ENCODE measurements at places on chromosomes 16 and 17. TPM values are rescaled to one million over a fixed set of nuclear protein-coding genes. Genes with fewer than 3 reads are reported as not detected.

GRCh38 chr16:73101568-73101967 is 53.6 kb upstream of the ZFHX3 start:
- H3K4me1 ChIP-seq, result no peaks in the 10 kb centered on the region

DNA sequence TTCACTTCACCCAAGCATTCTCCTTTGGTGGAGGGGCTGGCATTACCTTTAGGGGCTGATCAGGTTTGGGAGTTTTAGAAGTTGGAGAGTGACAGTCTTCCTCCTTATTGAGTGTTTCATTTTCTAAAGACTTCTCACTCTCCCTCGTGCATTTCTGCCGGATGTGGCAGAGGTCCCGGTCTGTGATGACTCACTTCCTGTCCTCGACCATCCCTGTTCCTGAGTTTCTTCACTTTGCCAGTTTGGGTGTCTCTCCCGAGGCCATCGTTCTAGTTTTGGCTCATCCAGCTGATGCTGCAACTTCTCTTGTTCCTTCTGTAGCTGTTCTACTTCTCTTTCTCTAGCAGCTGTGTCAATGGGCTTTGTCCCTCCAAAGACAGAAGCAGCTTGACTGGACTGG is 104.3 kb downstream of the PHKB start:
- H3K27me3 ChIP-seq, result no peaks in the 10 kb centered on the region
- H3K4me1 ChIP-seq, result no peaks in the 10 kb centered on the region
- peak overlapping the region; percentile 34 for H3K27ac ChIP-seq
- H3K4me3 ChIP-seq, result no peak overlapping the region
- H3K36me3 ChIP-seq, result peaks cover 17% of the 10 kb centered on the region

- no peak overlapping the region for H3K27ac ChIP-seq
- H3K36me3 ChIP-seq, result no peaks in the 10 kb centered on the region
- peaks cover 6% of the 10 kb centered on the region for H3K4me1 ChIP-seq
- no peak overlapping the region for H3K4me3 ChIP-seq
These were observed 202.0 kb downstream of the C16orf78 start for GRCh38 chr16:49575346-49576172.

DNA sequence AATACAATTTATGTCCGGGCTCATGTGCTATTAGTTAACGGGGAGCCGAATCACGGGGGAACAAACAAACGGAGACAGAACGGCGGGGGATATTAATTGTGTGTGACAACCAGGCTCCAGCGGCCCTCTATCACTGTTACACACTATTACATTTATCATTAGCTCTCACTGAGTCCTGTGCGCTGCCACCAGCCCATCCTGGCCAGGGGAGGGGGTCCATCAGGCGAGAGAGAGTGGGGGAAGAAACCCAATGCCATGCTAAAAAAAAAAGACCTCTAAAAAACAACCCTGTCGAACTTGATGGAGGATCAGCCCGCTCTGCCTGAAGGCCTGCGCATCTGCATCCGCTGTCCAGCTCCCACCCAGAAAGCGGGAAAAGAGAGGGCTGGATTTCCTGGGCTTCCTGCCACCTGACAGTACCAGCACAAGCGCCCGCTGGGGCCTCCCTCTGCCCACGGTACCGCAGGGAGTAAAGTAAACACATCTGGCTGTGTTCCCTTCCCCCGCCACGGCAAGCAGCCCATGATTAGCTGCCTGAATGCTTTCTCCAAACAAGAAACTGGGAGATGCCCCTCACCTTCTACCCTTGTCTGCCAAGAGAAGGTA is 41.7 kb downstream of the PIPOX start:
- H3K27me3 ChIP-seq, result no peaks in the 10 kb centered on the region
- peak; percentile 40 for DNase-seq
- no peak overlapping the region for H3K27ac ChIP-seq
- no peak overlapping the region for H3K4me3 ChIP-seq
- H3K36me3 ChIP-seq, result peaks cover 99% of the 10 kb centered on the region

The ITGAX gene
- 6.5 TPM for total RNA-seq

DNA sequence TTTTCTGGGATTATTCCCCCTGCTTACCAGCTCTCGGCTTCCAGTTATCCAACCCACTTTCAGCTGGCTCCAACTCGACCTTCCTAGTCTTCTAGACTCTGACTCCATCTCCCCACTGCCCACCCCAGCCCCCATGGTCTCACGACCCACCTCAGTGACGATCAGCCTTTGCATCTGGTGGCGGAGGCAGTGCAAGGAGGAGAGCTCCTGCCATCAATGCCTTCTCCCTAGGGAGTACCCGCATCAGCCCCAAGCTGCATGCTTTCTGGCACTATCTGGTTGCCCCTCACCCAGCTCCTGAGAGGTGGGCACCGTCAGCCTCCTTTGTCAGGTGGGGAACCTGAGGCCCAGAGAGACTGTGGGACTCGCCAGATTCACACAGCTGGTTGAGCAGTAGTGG is 72.6 kb upstream of the RPL38 start:
- no peaks in the 10 kb centered on the region for H3K36me3 ChIP-seq
- no peak overlapping the region for H3K4me3 ChIP-seq
- no peaks in the 10 kb centered on the region for H3K27me3 ChIP-seq
- no peak overlapping the region for H3K27ac ChIP-seq

DNA sequence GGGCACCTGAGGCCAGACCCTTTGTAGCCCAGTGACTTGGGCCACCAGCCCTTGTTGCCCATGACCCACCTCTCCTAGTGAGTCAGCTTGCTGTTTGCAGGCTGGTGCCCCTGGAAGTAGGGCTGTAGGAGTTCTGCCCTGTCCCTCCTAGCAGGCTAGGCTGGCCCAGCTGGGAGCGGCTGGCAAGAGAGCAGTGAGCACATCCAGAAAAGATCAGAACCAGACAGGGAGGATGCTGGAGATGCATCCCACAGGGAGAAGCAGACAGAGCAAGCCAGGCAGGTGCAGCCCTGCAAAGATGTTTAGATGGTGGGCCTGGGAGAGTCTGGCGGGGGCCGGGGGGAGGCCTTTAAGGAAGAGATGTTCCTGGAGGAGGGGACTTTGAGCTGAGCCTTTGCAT is 2.4 kb downstream of the SLC5A10 start:
- no peaks in the 10 kb centered on the region for H3K4me1 ChIP-seq
- no peak overlapping the region for H3K4me3 ChIP-seq
- no peaks in the 10 kb centered on the region for H3K27me3 ChIP-seq
- H3K27ac ChIP-seq, result no peak overlapping the region
- DNase-seq, result peak; percentile 3

- no peak overlapping the region for H3K4me3 ChIP-seq
- peaks cover 68% of the 10 kb centered on the region for H3K4me1 ChIP-seq
- no peak overlapping the region for H3K27ac ChIP-seq
- no peak for DNase-seq
- no peaks in the 10 kb centered on the region for H3K36me3 ChIP-seq
- no peaks in the 10 kb centered on the region for H3K27me3 ChIP-seq
These were observed 67.4 kb downstream of the KANSL1 start for GRCh38 chr17:46125831-46126230.

DNA sequence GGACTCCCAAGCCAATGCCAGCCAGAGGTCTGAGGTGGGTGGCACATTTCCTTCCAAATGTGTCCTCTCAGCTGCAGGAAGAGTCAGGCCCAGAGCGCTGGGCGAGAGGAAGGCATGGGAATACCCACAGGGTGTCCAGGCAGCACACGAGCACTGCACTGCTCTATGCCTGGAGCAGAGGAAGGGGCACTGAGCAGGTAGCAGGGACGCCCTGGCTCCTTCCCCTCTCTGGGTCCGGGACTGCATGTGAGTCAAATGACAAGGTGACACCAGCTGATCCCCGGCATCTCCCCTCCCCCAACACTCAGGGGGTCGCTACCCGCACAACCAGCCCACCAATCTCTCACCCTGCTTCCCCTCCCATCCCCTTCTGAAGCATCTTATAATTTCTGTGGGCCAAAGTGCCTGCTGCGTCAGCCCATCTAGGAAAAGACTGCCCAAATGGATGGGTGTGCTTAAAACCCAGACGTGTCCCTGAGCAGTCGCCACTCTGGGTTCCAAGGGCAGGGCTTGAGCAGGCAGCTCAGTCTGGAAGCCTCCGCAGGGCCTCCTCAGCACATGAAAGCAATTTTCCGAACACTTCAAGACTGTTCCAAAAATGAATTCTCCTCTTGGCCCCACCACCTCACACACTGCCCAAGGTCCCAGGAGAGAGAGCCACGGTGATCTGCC is 12.0 kb upstream of the BCAR1 start:
- no peaks in the 10 kb centered on the region for H3K27me3 ChIP-seq
- H3K4me1 ChIP-seq, result peaks cover 77% of the 10 kb centered on the region
- DNase-seq, result peak; percentile 26
- peak overlapping the region; percentile 96 for H3K27ac ChIP-seq
- peak overlapping the region; percentile 7 for H3K4me3 ChIP-seq

DNA sequence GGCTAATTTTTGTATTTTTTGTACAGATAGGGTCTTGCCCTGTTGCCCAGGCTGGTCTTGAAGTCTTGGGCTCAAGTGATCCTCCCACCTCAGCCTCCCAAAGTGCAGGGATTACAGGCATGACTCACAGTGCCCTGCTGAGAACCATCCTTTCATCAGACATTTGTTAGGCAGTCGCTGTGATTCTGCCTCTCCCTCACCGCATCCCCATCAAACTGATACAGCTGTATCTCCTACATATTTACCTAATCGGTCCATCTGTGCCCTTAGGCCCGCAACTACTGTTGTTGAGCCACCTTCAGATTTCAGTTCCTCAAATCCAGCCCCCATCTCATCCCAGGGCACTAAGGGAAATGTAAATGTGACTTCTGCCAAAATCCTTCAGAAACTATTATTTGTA is 2.0 kb upstream of the SLC43A2 start:
- H3K4me3 ChIP-seq, result no peak overlapping the region
- no peaks in the 10 kb centered on the region for H3K27me3 ChIP-seq
- peaks cover 10% of the 10 kb centered on the region for H3K36me3 ChIP-seq
- peaks cover 39% of the 10 kb centered on the region for H3K4me1 ChIP-seq

The CALB2 gene
- total RNA-seq, result 2.0 TPM

The TUBB3 gene
- total RNA-seq, result 14.5 TPM

GRCh38 chr17:60577147-60577915 is 22.7 kb upstream of the PPM1D start:
- H3K4me3 ChIP-seq, result peak overlapping the region; percentile 41
- H3K36me3 ChIP-seq, result no peaks in the 10 kb centered on the region
- H3K27me3 ChIP-seq, result no peaks in the 10 kb centered on the region
- DNase-seq, result peak; percentile 76

DNA sequence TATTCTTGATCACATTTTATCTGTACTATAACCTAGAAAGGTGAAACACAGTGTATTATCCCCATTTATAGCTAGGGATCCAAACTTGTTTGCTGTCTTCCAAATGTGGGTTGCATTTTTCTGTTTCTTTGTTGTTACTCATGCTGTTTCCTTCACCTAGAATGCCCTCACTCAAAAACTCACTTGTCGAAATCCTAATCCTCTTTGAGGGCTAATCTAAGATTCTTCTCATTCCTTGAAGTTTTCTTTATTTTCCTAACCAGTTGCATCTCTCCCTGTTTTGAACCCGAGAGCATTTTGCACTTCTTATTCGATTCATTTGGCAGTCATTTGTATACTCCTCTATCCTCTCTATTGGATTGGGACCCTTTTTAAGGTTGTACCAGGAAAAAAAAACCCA is 9.6 kb downstream of the CALCOCO2 start:
- H3K4me3 ChIP-seq, result no peak overlapping the region
- no peak for DNase-seq
- H3K4me1 ChIP-seq, result peaks cover 83% of the 10 kb centered on the region
- H3K36me3 ChIP-seq, result peaks cover 17% of the 10 kb centered on the region
- H3K27me3 ChIP-seq, result no peaks in the 10 kb centered on the region
- H3K27ac ChIP-seq, result peak overlapping the region; percentile 89

The EVI2B gene
- 9.8 TPM for total RNA-seq

- H3K27ac ChIP-seq, result no peak overlapping the region
- no peak for DNase-seq
- H3K36me3 ChIP-seq, result peaks cover 20% of the 10 kb centered on the region
- H3K4me1 ChIP-seq, result no peaks in the 10 kb centered on the region
These were observed 17.7 kb upstream of the VPS4A start for GRCh38 chr16:69293401-69293800.

The INCA1 gene
- 1.3 TPM for total RNA-seq

DNA sequence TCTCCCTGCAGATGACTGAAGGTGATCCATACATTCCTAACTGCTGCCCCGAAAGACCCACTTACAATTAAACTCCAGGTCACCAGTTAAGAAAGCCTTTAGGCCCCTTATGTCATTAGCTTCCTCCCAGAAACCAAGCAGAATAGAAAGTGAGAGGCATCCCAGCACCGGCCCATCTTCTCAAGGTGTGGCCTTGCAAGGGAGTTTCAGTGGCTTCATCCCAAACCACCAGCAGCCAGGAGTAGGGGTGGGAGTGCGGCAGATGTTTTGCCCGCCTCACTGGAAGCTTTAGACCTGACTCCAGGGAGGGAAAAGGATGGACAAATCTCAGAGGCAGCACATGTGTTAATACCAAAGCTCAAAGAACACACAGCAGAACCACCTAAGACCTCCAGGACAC is 5.1 kb downstream of the ZFHX3 start:
- H3K27me3 ChIP-seq, result no peaks in the 10 kb centered on the region
- peak overlapping the region; percentile 98 for H3K27ac ChIP-seq
- no peaks in the 10 kb centered on the region for H3K36me3 ChIP-seq
- H3K4me3 ChIP-seq, result no peak overlapping the region

The ALOX12 gene
- total RNA-seq, result not detected
